ENCODE measurements at places on chromosomes 7 and 10. TPM values are rescaled to one million over a fixed set of nuclear protein-coding genes. Genes with fewer than 3 reads are reported as not detected.

Gene CLDN4
- total RNA-seq, result 126 TPM

Gene OR2A42
- total RNA-seq, result not detected

Gene DOCK4
- 10.1 TPM for total RNA-seq

Gene OPALIN
- not detected for total RNA-seq

Gene OR2A5
- not detected for total RNA-seq

Gene PRRT4
- 0.13 TPM for total RNA-seq

GRCh38 chr7:19834566-19834965 lies 61.1 kb upstream of the TMEM196 start:
- peak; percentile 52 for DNase-seq

DNA sequence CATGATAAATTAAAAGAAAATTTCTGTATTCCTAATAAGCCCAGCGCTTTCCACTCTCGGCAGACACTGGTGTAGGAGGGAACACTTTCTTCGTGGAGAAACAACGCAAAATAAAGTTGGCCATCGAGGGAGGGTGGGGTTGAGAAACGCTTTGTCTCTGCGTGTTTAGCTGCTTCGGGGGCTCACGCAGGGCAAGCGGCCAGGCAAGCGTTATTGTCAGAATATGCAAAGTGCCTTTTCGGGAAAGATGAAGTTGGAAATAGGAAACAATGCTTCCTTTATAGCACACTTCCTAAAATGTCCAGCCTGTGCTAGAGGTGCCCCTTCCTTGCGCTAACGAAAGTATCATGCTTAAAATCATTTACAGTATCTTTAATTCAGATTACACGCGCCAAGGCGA lies 1.9 kb upstream of the EBF3 start:
- DNase-seq, result no peak

DNA sequence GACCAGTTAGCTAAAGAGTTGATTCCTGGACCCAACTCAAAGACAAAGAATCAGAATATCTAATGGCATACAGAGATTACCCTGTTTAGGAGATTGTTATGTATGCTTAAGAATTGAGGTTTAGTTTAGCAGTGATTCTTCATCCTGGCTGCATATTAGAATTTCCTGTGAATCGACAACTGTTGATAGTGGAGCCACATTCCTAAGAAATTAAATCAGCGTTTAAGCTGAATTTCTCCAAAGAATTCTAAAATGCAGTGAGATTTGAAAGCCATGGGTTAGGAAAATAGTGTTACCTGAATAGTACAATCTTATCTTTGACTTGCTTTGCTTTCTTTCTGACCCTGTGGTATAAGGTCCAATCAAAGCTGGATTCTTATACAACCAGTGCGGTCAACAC lies 16.4 kb upstream of the FERD3L start:
- no peak for DNase-seq

GRCh38 chr10:121926671-121927317 lies 1.0 kb downstream of the ATE1 start:
- DNase-seq, result no peak

DNA sequence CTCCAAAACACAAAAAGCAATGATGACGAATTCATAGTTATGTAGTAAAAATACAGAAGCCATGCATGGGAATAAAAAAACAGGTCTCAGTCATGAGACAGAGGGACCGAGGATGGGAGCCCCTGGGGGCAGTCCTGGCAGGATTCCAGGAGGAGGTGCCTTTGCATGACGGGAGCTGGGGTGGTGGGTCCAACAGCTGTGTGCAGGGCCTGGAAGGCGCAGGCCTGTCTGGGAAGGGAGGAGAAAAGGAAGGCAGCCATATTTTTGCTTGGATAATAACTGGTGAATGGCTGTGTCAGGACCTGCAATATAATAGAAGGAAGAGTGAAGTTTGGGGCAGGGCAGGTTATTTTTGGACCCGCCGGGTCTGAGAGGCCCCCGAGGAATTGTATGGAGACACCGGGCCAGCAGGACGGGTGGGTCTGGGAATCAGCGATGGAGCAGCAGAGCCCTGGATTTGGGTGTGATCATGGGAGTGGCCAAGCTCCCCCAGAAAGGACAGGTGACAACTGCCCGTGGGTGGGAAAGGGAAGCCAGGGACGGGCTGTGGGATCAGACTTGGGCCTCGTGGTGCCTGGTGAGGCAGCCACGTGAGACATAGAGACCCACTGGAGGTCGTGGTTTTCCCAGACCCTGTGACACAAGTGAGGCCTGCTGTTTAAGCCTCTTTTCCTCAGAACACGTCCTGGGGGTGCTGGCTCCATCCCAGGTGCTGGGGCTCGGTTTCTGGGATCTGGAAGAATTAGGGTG lies 2.9 kb upstream of the JAKMIP3 start:
- DNase-seq, result no peak

- no peak for DNase-seq
These were observed 2.3 kb downstream of the CELF2 start for GRCh38 chr10:11019724-11020547.

DNA sequence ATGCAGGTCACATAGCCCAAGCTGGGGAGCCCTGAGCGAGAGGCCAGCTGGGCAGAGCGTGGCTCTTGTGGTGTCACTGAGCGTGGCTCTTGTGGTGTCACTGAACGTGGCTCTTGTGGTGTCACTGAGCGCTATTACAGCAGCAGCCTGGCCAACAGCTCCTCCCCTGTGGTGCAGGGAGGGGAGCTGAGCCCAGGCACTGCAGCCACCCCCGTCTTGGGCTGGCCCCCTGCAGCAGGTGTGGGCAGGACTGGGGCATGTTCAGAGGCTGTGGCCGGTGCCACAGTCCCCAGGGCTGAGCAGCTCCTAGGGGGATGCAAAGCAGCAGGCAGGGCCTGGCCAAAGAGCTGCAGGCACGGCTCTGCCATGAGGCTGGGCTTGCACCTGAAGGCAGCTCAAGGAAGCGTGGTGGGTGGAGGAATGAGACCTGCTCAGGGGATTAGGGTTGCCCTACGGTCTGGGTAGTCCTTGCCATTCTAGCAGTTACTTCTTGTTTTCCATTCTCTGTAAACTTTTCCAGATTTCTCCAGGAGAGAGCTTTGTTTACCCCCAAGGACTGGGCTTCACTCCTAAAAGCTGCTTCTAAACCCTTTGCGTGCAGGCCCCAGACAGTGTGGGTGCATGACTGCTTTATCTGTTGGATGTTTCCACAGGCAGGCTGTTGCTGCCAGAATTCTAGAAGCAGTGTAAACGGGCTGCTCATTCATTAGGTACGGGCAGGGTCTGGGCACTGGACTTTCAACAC lies 29.2 kb downstream of the ZNF783 start:
- no peak for DNase-seq

DNA sequence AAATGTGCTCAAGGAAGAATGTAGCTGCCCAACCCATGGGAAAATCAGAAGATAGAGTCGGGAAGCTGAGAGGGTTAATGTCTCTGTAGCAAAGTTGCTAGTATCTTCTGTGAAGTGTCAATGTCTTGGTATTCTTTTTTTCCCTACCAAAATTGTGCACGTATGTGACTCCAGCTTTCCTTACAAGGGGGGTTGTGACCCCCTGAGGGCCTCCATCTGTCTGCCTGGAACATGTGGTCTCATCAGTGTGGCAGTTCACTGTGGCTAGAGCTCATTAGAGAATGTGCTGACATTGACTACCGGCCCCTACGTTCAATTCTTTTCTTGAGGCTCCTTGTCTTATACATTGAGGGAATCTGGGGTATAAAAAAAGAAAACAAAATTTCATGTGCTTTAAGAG lies 725.2 kb upstream of the CELF2 start:
- DNase-seq, result no peak

DNA sequence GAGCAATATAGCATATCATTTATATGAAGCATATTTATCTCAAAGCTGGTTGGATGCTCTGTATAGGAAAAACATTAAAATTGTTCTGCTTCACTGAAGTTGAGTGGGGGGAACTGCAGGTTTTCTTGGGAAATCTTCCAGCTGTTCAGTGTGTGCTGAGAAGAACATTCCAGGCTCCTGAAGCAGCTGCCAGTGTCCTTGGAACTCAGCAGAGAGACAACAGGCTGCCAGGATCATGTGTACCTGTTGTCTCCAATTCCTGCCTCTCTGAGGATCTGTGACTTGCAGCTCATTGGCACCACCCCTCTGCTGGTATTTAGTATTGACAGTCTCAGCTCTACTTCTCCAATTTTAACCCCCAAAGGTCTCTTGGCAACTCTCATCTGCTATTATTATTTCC lies 42.3 kb upstream of the PRKG1 start:
- DNase-seq, result no peak

DNA sequence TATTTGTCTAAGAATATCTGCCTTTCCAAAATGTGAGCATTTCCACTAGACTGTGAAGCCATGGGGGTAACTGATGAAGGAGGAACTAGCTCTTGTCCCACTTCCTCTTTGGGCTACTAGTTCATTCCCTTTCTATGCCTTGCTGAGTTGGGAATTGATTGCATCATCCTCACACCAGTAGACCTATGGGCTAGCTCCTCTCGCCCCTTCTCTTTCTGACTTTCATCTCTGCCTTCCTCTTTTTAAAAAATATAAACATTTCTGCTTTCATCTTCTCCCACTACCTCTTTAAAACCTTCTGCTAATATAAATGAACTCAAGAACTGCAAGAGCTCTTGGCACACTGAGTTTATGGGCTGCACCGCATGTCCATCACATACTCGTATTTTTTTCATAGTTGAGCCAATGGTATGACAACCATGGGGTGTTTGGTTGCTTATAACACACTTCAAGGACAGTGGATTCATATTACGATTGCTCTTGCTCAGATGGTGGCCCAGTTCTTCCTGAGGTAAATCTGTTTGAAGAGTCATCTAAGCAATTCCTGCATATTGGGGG lies 182.0 kb downstream of the REEP3 start:
- peak; percentile 39 for DNase-seq

DNA sequence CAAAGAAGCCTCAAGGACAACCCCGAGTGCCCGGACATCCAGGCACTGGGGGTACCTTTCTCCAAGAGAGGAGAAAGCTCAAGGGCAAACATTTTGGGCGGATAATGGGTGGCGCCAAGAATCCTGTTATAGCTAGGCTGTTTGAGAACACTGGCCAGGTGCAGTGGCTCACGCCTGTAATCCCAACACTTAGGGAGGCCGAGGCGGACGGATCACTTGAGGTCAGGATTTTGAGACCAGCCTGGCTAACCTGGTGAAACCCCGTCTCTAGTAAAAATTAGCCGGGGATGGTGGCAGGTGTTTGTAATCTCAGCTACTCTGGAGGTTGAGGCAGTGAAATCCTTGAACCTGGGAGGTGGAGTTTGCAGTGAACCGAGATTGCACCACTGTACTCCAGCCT lies 25.2 kb upstream of the UNC5B start:
- DNase-seq, result no peak

DNA sequence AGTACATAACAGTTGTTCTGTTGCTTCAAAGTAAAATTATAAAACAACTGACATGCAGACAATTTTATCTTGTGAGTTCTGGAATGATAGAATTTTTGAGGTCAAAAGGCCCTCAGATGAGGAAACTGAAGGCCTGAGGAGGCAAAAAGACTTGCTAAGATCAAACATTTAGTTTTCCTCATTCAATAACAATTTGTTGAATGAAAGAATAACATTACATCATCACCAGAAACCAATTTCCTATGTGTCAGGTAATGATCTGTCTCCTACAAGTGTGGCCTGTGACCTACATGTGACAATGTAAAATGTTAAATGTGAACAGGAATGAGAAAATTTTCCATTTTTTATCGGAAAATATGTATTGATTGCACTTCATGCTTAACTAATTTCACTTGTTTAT lies 16.6 kb upstream of the ASB4 start:
- DNase-seq, result peak; percentile 49

- DNase-seq, result no peak
These were observed 555.2 kb downstream of the REEP3 start for GRCh38 chr10:64076322-64076940.

DNA sequence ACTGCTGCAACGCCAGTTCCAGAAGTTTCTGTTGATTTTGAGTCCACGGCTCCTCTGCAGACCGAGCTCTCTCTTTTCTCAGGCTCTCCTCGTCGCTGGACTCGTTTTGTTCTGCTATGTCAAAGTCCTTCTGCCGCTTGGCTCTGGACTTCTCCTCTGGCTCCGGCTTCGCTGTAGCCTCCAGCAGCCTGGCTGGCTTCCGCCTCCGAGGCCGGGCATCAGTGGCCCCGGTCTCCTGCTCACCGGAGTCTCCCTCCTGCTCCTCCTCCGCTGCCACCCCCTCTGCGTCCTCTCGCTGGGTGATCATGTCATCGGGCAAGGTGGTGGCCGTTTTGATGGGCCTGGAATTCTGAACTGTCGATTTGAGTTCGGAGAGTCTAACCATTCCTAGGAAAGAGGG lies 225.2 kb downstream of the MLLT10 start:
- no peak for DNase-seq

GRCh38 chr7:28132959-28133870 lies 47.4 kb downstream of the JAZF1 start:
- no peak for DNase-seq

DNA sequence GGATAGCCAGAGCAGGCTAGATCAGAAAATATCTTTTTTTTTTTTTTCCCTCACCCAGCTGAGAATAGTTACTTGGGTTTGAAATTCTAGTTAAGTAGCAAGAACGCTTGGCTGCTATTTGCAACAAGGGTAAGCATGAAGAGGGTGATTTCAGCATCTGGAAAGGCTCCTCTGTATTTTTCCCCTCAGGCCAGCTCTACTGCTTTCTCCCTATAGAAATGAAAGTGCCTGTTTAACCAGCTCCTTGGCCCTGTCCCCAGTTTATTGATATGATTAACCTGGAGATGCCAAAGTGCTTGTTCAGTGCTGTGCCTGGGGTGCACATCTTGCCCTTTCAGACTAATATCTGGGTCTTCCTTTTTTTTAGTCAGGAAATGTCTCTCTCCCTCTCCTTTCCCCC lies 37.1 kb downstream of the AP3M1 start:
- peak; percentile 34 for DNase-seq

DNA sequence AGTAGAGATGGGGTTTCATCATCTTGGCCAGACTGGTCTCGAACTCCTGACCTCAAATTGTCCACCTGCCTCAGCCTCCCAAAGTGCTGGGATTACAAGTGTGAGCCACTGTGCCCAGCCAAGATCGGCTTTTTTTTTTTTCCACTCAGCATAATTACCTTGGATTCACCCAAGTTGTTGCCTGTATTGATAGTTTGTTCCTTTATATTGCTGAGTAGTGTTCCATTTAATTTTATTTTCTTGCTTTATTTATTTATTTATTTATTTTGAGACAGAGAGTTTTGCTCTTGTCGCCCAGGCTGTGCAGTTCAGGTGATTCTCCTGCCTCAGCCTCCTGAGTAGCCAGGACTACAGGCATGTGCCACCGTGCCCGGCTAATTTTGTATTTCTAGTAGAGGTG lies 21.3 kb downstream of the KMT2E start:
- DNase-seq, result no peak

Measured in bronchial epithelial cell (primary cell).